ENCODE measurements at places on chromosomes 1 and 21.
A peak's percentile ranks its signal among the peaks of the same experiment; 100 is the strongest.

- DNase-seq, result no peak
Measured at GRCh38 chr1:153852170-153852569, 70.6 kb downstream of the GATAD2B start.

DNA sequence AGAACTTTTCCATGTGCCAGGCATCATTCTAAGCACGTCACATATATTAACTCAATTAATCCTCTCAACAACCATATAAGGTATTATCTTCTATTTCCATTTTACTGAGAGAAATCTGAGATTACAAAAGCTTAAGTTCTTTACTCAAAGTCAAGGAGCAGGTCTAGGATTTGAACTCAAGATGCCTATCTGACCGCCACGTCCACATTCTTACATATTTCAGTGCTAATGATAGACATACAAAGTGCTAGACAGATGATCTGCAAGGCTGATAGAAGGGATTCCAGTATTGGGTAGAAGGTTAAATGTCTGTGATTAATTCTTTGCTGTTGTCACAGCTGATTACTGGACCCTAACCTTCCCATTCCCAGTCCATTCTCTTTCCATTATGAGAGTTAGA, 4.4 kb downstream of the ATP5PB start:
- DNase-seq, result no peak

DNA sequence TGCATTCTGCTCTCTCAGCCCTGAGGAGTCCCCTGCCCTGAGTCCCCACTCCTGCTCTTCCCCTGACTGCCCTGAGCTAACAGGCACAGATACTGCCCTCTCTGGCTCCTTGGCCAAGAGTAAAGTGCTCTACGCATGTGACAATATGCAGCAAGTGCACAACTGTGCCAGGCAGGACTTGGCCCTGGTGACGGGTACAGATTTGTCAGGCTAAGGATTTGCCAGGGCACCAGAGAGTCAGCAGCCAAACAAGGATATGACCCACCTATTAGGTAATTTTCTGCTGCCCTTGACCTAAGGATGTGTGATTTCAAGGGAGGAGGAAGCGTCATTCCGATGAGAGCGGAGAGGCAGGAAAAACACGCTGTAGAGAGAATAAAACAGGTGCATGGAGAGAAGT, 339.0 kb downstream of the PTPRU start:
- DNase-seq, result no peak

- DNase-seq, result no peak
Measured at GRCh38 chr1:179938752-179939151, 15.9 kb upstream of the CEP350 start.

DNA sequence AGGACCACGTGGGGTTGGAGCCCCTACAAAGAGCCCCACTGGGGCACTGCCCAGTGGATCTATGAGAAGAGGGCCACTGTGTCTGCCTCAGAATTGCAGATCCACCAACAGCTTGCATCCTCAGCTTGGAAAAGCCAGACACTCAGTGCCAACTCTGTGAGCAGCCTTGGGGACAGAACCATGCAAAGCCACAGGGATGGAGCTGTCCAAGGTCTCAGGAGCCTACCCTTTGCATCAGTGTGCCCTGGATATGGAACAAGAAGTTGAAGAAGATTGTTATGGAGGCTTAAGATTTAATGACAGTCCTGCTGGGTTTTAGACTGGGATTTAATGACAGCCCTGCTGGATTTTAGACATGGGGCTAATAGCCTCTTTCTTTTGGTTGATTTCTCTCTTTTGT, 1670.9 kb downstream of the PLA2G4A start:
- no peak for DNase-seq

DNA sequence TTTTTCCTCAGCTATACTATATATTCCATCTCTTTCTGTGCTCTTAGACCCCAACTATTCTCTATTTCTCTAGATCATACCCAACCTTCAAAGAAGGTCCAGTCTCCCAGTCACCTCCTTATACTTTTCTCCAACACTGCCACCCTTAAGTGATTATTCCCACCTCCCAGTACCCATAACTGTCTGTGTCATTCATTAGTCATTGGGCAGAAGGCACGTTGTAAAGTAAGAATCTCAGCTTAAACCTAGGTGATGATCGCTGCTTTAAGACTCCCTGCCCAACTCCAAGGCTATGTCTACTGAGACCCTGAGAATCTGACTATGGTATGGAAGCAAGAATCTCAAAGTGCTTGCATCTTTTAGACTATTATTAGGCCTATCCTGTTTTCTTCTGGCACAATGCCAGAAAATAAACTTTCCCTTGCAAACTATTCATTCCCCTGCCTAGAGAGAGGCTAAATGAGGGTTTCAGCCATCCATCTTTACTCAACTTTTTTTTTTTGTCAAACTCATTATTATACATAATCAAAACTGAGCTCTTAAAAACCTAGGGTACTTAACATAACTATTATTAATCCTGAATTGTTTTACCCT, 174.3 kb upstream of the DPT start:
- DNase-seq, result no peak

DNA sequence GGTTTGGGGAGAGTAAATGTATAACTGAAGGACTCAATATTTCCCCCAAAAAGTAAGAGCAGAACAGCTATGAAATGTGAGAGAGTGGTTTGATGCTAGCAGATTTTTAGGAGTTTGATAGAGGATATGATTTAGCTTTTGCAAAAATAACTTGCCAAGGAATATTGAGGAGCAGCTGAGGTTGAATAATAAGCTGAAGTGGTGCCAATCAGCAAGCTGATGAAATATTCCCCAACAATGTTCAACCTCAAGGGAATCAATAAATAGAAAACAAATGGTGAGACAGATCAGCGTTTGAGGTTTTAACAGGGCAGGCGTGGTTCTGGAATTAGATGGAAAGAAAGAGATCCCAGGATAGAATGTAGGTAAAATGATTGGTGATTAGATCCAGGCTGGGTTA, 413.4 kb upstream of the ADAMTS5 start:
- no peak for DNase-seq

DNA sequence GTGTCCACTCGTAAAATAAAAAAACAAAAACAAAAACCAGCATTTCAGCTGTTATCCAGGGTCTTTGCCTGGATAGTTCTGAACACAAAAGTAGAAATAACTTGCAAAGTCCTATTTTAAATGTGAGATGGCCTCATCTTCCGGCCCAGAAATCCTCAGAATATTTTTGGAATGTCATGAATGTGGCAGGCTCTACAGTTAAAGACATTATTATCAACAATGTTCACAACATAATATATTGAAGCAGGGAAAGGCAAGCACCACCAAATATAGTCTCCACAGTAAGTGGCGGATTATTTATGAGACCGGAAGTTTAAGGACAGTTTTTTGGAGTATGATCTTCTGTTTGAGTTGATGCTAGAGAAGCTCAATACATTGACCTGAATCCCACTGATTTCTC, 1.2 kb upstream of the C1orf198 start:
- no peak for DNase-seq

DNA sequence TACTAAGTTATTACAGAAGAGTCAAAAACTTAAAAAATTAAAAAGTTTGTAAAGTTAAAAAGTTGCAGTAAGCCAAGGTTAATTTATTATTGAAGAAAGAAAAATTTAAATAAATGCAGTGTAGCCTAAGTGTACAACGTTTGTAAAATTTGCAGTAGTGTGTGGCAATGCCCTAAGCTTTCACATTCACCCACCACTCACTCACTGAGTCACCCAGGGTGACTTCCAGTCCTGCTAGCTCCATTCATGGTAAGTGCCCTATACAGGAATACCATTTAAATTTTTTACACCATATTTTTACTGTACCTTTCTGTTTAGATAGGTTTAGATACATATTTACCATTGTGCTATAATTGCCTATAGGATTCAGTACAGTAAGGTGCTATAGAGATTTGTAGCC, 88.6 kb downstream of the CTH start:
- no peak for DNase-seq

GRCh38 chr1:211639475-211640300, 35.7 kb downstream of the NEK2 start:
- peak; percentile 2 for DNase-seq

DNA sequence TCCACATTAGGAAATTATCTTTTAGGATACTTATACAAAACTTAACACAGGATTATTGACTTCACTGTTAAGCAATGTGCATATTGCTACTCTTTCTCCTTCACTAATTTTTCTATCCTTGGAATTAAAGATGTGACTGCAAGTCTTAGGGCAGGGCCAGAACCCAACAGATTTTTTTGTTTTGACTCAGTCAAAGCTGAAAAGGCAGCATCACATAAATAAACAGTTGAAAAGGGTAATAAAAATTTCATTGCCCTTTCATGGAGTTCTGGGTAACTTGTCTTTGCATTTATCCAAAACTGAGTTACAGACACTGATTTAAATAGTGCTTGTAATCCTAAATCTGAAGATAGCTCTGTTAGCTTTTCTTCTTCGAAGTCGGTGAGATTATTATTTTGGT, 1.9 kb upstream of the TMEM35B start:
- no peak for DNase-seq

DNA sequence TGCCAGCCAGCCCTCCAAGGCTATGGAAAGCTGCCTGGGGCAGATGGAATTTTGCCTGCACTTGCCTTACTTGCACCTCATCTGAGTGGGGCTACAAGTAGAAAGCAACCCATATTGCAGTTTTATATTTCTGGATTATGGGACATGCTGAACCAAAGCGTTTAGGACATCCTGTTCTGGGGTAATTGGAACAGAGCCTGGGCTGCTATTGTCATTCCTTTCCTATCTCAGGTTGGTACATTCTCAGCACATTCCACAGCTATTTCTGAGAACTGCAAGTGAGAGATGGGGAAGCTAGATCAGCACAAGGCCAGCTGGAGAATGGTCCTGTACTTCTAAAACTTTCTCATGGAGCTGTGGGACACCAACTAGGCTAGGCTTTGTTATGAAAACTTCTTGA, 713.8 kb downstream of the KCNT2 start:
- no peak for DNase-seq

DNA sequence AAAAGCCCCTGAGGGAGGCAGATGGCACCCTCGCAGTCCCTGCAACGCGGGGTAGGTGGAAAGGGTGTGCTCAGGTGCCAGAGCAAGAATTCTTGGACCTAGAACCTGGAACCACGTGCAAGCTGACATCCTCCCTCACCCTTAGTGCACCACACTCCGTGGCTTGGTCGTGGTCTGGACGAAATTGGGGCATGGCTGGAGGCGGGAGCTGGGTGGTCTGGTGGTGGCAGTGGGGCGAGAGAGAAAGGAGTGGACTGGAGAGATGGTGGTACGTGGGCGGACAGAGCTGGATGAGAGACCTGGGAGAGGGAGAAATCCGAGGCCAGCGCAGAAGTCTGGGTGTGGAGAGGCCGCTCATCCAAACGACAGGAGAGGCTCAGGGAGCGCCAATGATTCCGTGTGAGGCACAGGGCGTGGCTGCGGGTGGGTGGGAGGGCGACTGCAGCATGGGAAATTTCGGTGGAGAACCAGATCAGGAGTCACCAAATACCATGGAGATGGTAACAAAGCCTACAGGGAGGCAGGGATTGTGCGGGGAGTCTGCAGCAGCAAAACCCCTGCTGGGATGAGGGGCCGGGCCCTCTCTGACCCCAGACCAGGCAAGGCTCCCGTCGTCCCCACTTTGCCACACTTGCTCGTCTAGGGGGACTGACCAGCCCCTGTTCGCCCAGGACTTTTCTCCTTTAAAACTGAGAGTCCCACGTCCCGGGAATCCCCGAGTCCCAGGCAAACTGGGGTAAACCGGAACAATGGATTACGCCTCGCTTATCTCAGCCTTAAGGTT, 31.9 kb downstream of the CDCP2 start:
- no peak for DNase-seq

DNA sequence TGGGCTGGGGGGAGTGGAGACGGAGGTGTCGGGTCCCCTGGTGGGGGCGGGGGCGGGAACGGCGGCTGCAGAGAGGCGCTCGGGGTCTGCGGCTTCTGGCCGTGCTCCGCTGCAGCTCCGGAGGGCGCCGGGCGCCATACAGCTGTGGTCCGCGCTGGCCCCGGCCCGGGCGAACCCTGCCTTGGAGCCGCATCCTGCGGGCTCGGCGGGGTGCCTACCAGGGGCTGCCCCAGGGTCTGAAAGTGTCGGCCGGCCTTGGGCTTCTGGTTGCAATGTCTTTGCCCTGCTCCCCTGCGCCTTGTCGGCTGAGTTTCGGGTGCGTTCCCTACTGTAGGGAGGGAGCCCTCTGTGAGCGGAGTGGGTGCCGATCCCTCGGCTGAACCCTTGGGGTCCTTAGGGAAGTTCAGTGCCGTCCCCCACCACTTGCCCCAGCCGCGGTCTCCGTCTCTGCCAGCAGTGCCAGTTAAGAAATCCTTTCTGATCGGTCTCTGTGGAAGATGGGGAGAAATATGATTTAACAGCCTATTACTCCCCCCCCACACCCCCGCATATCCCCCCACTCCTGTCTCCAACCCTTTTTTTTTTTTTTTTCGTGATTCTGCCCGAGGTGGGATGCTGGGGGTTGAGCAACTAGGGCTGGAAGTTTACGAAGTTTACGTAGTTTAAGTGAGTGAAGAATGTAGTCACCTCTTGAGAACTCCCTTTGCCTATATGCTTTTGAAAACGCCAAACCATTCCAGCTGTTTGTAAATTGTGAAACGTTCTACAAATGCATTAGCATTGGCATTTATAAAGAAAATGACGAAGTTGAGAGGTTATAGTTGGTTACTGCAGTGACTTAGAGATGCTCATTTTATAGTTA, 588 bp downstream of the NEXN start:
- peak; percentile 39 for DNase-seq

DNA sequence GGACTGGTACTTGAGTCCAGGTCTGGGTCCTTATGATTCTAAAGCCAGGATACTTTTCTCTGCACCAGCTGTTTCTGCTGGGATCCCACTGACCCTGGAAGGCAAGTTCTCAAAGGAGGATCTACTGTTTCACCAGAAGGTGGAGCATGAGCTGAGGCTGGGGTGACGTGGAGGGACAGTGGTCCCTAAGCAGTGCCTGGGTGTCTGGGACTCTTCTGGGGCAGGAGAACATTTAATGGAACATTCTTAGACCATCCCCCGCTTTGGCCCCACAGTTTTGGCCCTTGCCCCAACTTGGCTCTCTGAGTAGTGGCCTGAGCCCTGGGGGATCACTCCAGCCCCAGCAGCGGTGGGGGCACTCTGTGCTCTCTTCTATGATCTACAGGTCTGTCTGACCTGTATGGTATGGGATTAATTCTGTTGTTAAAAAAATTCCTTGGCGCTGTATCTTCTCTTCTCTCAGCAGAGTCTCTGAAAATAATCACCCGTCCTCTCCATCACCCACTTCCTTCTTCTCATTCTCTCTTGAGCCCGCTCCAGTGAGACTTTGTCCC, 60.3 kb upstream of the CSF3R start:
- DNase-seq, result no peak

GRCh38 chr1:106717591-106717990, 338.9 kb upstream of the PRMT6 start:
- DNase-seq, result no peak

DNA sequence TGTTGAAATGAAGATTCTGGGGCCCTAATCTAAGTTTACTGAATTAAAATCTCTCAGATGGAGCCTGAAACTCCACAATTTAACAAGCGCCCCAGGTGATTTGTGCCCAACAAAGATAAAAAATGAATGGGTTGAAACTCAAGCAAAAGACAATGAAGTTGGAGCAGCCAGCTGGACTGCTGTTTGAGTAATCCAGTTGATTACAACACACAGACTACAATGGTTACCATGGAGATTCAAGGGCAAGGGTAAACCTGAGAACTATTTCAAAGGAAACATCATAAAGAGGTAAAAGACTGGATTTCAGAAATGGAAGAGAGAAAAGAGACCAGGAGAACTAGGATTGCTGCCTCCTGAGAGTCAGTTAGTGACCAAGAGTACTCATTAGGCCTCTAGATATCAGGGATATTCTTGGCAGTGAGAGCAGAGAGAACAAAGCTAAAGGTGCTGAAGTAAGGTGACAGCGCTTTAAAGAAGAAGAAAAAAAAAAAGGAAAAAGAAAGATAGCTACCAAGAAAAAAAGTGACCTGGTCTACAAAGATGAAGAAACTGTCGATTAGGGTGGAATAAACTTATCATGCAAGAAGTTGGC, 44.5 kb downstream of the LRRC53 start:
- no peak for DNase-seq

Measured in GM10248 (cell line).